RPMI7951 (cell line): ENCODE measurements at places on chromosomes 16 and 17. TPM values are rescaled to one million over a fixed set of nuclear protein-coding genes. Genes with fewer than 3 reads are reported as not detected.
A peak's percentile ranks its signal among the peaks of the same experiment; 100 is the strongest.

Gene SEZ6
- not detected in 2 replicates for total RNA-seq

DNA sequence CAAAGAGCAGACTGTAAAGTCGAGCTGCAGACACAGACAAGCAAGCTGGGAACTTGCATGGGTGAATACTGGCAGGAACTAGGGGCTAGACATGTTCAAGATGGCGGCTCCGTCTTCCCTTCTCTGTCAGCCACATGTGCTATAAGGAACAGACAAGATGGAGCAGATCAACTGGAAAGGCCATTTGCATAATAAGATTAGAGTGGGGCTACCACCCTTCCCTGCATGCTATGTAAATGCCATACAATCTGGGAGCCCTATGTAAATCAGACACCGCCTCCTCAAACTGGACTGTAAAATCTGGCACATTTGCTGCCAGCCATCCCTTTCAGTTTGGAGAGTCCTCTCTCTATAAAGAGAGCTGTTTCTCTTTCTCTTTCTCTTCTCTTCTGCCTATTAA lies 640.1 kb upstream of the CDH8 start:
- DNase-seq: no peak

DNA sequence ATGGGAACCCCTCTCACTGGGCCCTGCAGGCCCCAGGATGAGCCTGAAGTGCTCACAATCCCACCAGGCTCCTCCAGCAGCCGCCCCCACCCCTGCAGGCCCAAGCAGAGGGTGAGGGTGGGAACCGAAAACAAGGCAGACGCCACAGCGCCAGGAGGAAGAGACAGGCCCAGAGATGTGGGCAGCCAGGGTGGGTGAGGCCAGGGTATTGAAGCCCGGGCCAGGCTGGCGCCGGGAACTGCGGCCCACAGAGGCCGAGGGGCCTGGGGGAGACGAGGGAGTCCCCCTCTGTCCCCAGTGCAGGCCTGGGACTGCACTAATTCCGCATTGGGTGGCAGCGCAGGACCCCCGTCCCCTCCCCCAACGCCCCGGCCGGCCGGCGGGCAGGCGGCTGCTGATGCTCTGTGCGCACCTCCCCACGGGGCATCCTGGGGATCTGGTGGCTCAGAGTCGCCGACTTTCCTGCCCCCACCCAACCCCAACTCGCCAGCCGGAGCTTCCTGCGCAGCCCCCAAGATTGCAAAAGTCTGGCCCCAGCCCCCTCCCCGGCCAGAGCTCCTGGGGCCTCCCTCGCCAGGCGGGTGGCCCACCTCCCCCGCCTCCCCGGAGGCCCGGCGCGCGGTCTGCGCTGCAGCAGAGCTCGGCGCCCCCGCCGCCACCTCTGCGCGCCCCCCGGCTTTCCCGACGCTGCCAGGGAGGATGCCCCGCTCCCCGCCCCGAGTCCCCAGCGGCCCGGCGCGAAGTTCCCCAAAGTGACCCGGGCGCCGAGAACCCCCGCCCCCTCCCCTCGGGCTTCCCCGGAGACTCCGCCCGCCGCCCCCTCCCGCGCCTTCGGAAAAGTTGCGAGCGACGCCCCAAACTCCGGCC lies 107.8 kb downstream of the ENGASE start:
- DNase-seq: no peak

Gene SNAI3
- not detected in 2 replicates for total RNA-seq

GRCh38 chr17:82112181-82112913 lies 14.3 kb upstream of the FASN start:
- DNase-seq: no peak

GRCh38 chr17:3993493-3994220 lies 29.4 kb upstream of the ATP2A3 start:
- no peak for DNase-seq

GRCh38 chr16:13046061-13046821 lies 144.8 kb downstream of the SHISA9 start:
- no peak for DNase-seq

Gene CSH1
- total RNA-seq: not detected in 2 replicates

DNA sequence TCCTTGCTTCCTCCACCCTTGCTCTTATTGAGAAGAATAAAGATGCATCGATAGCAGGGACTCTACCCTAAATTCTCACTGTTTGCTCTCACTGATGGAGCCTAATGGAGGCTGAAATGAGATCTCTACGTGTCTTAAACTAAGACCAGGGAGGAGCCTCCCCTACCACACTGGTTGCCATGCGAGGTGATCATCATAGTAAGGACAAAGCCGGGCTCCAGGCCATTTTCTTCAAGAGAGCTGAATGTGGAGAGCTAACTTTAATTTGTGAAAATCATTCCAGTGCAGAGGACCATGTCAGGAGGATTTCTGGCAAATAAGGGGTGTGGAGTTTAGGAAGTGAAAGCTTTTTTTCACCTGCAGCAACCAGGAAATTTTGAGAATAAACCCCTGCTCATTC lies 5.6 kb downstream of the CDH11 start:
- DNase-seq: no peak

DNA sequence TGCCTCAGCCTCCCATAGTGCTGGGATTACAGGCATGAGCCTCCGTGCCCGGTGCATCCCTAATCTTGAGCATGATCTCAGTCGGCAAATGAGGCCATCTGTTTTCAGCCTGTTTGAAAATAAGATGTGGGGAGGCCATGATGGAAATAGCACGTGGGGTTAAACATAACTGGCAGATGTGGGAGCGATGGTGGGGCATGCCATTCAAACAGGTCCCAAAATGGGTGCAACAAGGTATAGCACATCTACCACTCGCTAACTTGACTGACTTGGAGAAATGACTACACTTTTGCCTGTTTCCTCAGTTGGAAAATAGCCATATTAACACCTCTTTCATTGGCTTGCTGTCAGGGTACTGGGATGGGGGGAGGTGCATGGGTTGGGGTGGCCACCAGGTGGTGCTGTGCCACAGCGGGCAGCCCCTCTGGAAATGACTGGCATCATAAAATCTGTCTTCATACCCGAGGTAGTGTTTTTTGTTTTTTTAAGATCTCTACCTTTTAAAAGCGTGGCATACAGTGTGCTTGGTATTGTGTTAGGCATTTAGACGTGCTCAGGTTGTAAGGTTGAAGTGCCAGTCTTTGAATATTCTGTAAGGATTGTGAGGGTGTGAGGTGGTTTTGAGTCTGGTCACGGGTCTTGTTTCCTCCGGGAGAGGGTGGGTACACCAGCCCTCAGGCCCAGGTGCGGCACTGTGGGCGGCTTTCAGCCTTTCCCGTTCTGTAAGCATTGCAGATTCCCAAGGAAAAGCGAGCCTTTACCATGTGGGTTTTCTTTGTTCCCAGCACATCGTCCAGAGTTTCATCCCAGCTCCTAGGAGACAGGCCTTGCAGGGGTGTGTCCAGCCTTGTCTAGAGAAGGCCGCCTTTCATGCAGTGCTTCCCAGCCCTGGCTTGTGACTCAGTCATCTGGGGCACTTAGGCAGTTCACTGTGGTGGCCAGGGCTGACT lies 2.9 kb upstream of the TTYH2 start:
- DNase-seq: peak; percentile 54

Gene ZG16
- total RNA-seq: not detected in 2 replicates

Gene PLK1
- 83.6 and 86.3 TPM in 2 replicates for total RNA-seq

DNA sequence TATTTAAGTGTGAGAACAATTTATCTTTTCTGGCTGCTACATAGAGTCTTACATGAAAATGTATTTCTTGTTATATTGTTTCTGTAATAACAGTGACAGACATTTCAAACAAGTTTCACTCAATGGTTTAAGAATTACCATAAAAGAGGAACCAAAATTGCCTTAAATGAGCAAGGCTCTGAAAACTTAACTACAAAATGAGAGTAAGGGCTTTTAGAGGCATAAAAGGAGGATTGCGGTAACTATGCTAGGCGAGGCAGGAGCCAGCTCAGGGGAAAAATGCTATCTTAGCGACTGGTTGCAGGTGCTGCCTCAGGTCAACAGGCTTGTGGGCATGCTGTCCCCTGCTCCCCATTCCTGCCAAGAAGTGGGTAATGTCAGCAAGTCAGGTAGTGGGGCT lies 81.7 kb upstream of the MSI2 start:
- no peak for DNase-seq

Gene IRX5
- 4.0 and 4.3 TPM in 2 replicates for total RNA-seq

- DNase-seq: no peak
Measured at GRCh38 chr16:57619606-57620334, 8.7 kb upstream of the ADGRG1 start.

Gene TMIGD1
- not detected in 2 replicates for total RNA-seq

GRCh38 chr16:84091460-84091859 lies 25.3 kb downstream of the MBTPS1 start:
- DNase-seq: no peak

DNA sequence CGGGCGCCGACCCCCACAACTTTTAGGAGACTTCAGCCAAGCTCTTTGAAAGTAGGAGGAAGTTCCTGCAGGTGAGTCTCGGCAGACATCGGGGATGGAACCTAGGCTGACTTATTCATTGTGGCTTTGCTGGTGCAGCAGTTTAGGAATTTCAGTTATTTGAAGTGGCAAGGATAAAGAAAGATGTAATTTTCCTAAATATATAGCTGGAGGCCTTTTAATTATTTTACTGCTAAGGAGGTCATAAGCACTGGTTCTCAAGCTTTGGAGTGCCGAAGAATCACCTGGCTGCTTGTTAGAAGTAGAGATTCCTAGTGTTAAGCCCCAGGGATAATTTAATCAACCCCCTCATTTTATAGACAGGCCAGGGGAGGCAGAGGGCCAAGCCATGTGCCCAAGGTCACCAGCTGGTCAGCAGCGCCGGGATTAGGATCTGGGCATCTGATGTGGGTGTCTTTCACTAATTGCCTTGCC lies 28.9 kb upstream of the BCAR1 start:
- no peak for DNase-seq

DNA sequence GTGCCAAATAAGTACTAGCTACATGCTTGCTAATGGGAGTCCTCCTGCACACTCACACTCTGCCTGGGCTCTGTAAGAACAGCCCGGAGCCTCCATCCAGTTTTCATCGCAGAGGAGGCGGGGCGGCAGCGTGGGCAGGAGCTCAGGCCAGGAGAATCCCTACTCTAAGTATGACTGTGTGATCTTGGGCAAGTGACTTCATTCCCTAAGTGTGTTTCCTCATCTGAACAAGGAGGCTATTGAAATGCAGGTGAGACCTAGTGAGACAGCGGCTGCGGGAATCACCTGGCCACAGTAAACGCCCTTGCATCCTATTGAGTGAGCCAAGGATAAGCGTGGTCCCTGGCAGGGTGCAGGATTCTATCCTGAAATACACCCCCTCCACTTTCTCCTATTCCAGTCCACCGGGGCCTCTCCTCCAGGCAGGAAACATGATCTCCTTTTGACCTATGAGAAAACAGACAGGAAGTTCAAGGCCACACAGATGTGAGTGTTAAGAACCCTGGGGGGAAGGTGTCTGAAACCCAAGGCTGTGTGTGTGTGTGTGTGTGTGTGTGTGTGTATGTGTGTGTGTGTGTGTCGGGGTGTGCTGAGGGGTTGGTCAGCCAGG lies 5.2 kb upstream of the RAI1 start:
- DNase-seq: no peak

- peak; percentile 79 for DNase-seq
Measured at GRCh38 chr16:57781741-57782606, 20.3 kb downstream of the KIFC3 start.

Gene TAF15
- total RNA-seq: 14.0 and 15.3 TPM in 2 replicates

Gene WNT9B
- total RNA-seq: not detected in 2 replicates

Gene SETD1A
- 1.1 and 1.2 TPM in 2 replicates for total RNA-seq

DNA sequence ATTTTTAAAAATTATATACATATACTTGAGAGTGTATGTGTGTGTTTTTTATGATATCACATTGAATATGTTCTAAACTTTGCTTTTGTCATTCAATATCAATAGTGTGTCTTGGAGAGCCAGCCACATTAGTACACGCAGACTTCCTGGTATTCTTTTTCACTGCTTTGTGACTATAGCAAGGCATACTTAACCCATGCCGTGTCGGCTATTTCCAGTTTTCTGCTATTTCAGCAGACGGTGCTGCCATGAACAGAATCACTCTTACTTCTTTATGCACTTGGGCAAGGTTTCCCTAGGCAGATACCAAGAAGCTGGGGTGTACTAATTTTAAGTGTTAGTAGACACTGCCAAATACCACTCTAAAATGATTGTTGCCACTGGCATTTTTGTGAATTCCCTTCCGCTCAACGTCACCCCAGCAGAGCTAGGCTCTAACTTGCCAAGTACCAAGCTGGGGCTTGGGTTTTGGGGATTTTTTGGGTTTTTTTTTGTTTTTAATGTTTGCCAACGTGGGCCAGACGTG lies 134.9 kb downstream of the SOCS1 start:
- no peak for DNase-seq

Gene NLRC3
- total RNA-seq: 0.12 TPM in 1 of 2 replicates, not detected in the other

- peak; percentile 25 for DNase-seq
Measured at GRCh38 chr17:46782250-46782953, 36.1 kb downstream of the WNT3 start.

- DNase-seq: no peak
Measured at GRCh38 chr16:4048481-4048880, 67.8 kb downstream of the ADCY9 start.

Gene KRTAP2-3
- not detected in 2 replicates for total RNA-seq

DNA sequence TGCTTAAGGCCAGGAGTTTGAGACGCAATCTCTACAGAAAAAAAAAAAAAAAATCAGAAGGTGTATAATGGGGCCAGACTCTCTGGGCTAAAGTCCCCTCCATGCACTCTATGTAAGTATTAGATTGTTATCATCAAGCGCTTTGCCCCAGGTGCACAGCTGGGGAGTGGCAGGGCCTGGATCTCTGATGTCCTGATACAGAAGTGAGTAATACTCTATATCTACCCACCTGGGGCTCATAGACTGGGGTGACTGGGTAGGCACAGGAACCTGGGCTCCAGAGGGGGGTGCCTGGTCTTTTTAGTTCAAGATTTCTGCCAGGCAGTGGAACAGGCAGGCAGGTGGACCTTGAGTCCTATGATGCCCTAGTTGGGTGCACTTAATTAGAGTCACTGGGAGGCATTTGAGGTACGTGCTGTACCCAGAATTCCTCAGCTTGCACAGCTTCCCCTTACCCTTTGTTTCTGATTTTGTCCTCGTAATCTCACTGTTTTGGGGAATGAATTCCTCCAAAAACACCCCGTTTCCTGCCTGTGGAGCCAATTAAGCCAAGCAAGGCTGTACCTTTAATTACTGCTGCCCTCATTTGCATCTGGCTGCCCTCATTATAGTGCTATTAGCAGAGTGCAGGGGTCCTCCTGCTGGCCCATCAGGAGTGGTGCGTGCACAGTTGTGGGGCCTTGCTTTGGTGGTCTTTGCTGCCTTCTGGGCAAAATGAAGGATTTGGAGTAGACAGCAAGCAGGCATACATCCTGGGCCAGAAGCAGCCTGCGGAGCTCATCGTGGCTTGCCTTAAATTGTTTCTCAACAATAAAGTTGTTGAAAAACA lies 239.0 kb downstream of the SNX29 start:
- no peak for DNase-seq

Gene TBC1D3I
- 0.29 TPM in 1 of 2 replicates, not detected in the other for total RNA-seq

Gene ABCA9
- not detected in 2 replicates for total RNA-seq

GRCh38 chr17:77125432-77125901 lies 15.3 kb upstream of the SEC14L1 start:
- DNase-seq: peak; percentile 93
